Right lobe of liver (tissue), 6 donors: ENCODE measurements at places on chromosomes 7 and 10. TPM values are rescaled to one million over a fixed set of nuclear protein-coding genes. Genes with fewer than 3 reads are reported as not detected.
A peak's percentile ranks its signal among the peaks of the same experiment; 100 is the strongest.

The LHPP gene
- 27.6 TPM for total RNA-seq

- no peak for DNase-seq
These were observed 66.4 kb downstream of the CDHR3 start for GRCh38 chr7:106029451-106029850.

DNA sequence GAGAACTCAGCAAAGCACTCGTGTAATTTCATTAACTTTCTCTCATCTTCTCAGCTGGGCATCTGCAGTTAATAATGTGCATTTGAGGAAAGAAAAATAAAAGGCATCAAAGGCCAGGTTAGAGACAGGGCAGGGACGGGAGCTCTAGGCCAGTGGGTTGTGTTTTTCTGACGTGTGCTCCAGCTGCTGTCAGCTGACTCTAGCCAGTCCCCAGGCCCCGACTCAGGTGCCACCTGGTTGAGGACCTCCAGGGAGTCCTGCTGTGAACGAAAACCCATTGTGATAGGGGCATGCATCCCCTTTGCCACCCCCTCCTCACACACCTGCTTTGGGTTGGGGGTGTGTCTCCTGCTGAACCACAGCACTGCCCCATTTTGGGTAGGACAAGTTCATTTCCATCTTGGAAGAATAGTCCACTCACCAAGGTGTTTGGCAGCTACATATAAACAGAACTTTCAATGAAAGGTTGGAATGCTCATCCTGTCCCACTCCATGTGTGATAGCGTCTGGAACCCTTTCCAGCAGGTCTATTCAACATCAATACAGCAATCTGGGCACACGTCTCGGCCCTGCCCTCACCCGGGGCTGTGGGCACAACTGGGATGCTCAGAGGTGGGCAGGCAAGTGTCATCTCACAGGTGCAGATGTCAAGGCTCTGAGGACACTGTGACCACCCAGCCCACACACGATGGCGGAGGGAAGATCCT, 146.1 kb upstream of the FAM20C start:
- DNase-seq = peak; percentile 7

The MMP21 gene
- total RNA-seq = 0.14 TPM

The PRKG1 gene
- total RNA-seq = 1.4 TPM

The AQP1 gene
- 20.8 TPM for total RNA-seq

DNA sequence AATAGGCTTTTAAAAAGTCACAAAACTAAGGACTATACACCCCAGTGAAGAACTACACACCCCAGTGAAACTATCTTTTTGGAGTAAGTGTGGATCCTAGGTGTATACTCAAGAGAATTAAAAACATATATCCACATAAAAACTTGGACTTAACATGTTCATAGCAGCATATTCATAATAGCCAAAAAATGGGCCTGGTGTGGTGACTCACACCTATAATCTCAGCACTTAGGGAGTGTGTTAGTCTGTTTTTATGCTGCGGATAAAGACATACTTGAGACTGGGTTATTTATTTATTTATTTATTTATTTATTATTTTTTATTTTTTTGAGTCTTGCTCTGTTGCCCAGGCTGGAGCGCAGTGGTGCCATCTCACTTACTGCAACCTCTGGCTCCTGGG, 19.0 kb upstream of the COMTD1 start:
- DNase-seq = no peak

- no peak for DNase-seq
These were observed 412.1 kb upstream of the CELF2 start for GRCh38 chr10:10605551-10606081.

GRCh38 chr10:4121502-4122380, 336.7 kb upstream of the KLF6 start:
- no peak for DNase-seq

- no peak for DNase-seq
These were observed 165.2 kb downstream of the GPR158 start for GRCh38 chr10:25339966-25340365.

DNA sequence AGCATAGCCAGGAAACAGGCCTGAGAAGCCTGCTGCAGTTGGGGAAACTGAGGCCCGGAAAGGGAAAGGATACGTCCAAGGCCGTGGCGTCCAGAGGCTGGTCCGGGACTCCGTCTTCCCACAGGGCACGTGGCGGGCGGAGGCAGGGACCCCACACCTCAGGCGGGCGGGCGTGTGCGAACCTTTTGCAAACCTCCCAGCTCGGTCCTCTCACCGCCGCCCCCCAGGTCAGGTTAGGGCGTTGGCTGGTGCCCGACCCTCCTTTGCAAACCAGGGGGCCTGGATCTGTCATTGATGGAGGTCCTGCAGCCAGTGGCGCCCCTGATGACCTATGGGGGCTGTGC, 19.3 kb downstream of the FAM20C start:
- DNase-seq = no peak

- DNase-seq = no peak
These were observed 71.2 kb downstream of the TRRAP start for GRCh38 chr7:98949336-98950044.

DNA sequence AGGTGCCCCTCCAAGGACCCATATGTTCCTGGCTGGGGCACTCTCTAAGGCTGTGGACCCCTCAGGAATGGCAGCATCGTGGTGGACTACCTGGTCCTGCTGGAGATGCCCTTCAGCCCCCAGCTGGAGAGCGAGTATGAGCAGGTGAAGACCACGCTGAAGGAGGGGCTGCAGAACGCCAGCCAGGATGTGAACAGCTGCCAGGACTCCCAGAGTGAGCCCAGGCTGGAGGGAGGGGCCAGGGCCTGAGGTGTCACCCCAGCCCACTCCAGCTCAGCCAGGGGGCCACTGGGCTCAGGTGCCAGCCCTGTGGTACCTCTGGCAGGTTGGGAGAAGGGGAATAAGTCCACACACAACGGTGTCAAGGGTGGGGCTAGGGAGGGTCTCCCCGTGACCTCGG, 4.7 kb upstream of the MUC12 start:
- peak; percentile 51 for DNase-seq

The HECW1 gene
- 0.06 TPM for total RNA-seq

The LRRD1 gene
- total RNA-seq = not detected

DNA sequence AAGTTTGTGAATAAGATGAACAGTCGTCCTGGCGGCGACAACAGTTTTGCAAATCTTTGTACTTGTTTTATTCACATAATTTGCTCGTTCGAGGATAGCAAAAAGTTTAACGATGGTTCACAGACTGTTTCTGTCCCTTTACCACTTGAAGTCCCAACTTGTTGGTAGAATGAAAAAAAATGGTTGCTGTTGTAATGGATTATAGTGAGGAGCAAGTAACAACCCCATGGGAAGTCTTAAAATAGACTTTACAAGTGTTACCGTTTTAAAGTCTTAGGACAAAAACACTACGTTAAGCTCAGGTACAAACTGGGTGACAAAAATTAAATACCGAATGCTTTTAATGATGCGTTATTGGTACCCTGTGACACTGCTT, 589 bp downstream of the LSM8 start:
- DNase-seq = no peak

GRCh38 chr7:129615018-129615417, 3.5 kb downstream of the NRF1 start:
- no peak for DNase-seq

- no peak for DNase-seq
These were observed 45.2 kb downstream of the INPP5A start for GRCh38 chr10:132582771-132583170.

- no peak for DNase-seq
These were observed 2.0 kb downstream of the FLNC start for GRCh38 chr7:128831994-128832879.

GRCh38 chr10:133421336-133422222, 2.8 kb downstream of the SPRN start:
- DNase-seq = peak; percentile 43

DNA sequence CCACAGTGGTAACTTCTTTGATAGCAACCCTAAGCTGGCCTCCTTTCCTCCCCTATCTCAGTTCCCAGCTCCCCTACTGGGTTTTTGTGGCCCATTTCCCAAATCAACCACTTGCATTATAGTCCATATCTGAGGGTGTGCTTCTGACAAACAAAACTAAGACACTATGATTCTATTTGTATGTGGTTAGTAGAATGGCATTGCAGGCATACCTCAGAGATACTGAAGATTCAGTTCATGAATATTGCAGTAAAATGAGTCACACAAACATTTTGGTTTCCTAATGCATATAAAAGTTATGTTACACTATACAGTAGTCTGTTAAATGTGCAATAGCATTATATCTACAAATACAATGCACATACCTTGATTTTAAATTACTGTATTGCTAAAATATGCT, 15.4 kb upstream of the TMEM243 start:
- no peak for DNase-seq

The SPDYE18 gene
- 1.3 TPM for total RNA-seq

DNA sequence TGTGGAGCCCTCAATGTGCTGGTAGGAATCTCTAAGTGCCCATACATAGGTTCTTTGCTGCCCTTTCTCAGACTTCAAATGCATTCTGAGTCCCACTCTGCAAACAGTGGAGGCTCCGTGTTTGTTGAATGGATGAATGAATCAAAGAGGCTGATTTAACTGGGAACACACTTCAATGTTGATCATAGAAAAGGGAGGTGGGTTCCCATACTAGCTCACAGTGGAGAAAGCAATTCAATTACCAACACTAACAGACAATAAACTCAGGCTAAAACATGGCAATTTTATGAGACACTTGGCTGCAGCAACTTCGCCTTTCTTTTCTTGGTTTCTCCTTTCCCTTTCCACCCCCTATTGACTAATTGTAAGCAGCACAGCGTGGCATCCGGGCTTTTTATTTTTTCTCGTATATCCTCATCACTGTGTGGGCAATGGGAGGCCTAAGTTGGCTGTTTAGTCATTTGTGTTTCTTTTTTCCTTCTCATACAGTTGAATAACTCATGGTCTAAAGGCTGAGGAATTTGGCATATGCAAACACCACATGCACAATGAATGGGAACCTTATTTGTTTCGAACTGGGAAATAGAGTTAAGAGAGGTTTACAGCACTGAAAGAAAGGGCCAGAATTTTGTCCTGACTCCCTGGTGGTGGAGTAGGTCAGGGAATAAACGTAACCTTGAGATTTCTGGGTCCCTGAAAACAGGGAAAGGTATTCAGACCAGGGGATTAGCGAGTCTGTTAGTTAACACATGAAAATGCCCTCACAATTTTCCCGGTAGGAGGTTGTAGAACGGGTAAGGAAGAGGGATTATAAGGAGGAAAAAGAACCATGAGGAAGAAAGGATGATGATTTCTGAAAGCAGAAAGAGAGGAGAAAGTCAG, 858.5 kb downstream of the KCNMA1 start:
- DNase-seq = no peak

The DPP6 gene
- not detected for total RNA-seq

GRCh38 chr7:22116451-22117030, 170.8 kb upstream of the CDCA7L start:
- DNase-seq = no peak

GRCh38 chr10:74419958-74420375, 268.9 kb downstream of the ADK start:
- DNase-seq = no peak

GRCh38 chr10:49174926-49175500, 13.2 kb downstream of the TMEM273 start:
- DNase-seq = no peak

- DNase-seq = no peak
These were observed 75.3 kb downstream of the GAD2 start for GRCh38 chr10:26291721-26292480.

- DNase-seq = no peak
These were observed 202.1 kb downstream of the COBL start for GRCh38 chr7:51114501-51114900.

DNA sequence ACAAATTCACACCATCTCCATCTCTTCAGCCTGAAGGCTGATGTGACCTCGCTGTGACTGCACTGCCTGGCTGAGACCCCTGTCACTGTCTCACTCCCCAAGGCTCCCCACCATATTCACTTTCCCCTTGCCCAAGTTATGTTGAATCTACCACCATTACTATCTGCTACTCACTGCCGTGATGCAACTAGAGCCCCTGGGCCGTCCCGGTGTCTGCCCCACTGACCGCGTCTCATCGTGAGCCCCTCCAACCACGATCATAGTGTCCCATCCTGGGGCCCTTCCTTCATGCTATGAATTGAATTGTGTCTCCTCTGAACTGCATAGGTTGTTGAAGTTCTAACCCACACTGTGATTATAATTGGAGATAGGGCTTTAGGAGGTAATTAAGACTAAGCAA, 71.9 kb upstream of the CHST15 start:
- DNase-seq = no peak

DNA sequence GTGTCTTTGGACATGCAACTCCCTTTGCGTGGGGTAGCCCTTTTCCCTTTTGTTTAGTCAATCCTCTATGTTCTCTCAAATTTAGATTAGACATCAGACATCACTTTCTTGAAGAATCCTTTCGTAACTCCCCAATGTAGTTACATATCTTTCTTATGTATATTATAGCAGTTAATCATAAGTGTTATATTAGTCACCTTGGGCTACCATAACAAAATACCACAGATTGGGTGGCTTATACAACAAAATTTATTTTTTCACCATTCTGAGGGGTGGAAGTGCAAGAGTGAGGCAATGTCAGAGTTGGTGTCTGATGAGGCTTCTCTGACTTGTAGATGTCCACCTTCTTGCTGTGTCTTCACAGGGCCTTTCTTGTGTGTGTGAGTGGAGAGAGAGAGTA, 105.7 kb downstream of the PHTF2 start:
- DNase-seq = no peak

The FRA10AC1 gene
- 9.4 TPM for total RNA-seq
